HCT116 (cell line): ENCODE measurements at places on chromosomes 2 and 18.
A peak's percentile ranks its signal among the peaks of the same experiment; 100 is the strongest.

DNA sequence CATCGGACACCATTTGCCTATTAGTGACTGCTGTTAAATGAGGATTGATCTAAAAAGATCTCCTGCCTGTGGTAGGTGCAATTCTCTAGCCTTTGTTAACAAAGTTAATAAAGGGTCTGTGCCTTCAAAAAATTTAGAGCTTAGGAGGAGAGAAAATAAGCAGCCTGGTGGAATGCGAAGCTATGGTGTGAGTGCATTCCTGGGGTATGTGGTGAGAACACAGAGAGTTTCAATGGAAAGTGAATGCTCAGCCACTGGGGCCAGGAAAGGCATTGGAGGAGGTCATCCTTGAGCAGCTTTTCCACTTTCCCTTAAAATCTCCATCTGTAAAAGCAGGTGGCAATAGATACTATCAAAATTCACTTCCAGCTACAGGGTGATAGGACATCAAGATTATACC is 331.2 kb upstream of the LRATD1 start:
- DNase-seq: no peak

- DNase-seq: no peak
Measured at GRCh38 chr2:72915907-72916742, 1.2 kb upstream of the EMX1 start.

GRCh38 chr2:202432776-202433175 is 56.6 kb downstream of the BMPR2 start:
- no peak for DNase-seq

GRCh38 chr18:21955757-21956652 is 213.4 kb upstream of the GATA6 start:
- peak; percentile 42 for DNase-seq

- DNase-seq: no peak
Measured at GRCh38 chr2:102061286-102061699, 69.5 kb downstream of the IL1R2 start.

DNA sequence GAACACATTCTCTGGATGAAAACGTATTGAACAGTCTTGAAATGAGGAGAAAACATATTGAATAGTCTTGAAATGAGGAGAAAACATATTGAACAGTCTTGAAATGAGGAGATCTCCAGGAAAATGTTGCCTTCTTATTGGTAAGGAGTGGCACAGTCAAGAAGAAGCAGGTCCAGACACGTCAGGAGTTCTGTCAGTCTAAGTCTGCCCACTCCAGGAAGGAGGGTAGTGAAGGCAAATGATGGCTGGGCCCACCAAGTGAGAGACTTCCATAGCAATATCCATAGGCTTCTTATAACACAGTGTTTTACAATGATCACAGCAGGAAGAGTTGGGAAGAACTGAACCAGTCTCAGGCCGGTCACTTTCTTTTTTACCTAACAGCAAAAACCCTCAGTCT is 316.2 kb downstream of the ETAA1 start:
- DNase-seq: no peak

DNA sequence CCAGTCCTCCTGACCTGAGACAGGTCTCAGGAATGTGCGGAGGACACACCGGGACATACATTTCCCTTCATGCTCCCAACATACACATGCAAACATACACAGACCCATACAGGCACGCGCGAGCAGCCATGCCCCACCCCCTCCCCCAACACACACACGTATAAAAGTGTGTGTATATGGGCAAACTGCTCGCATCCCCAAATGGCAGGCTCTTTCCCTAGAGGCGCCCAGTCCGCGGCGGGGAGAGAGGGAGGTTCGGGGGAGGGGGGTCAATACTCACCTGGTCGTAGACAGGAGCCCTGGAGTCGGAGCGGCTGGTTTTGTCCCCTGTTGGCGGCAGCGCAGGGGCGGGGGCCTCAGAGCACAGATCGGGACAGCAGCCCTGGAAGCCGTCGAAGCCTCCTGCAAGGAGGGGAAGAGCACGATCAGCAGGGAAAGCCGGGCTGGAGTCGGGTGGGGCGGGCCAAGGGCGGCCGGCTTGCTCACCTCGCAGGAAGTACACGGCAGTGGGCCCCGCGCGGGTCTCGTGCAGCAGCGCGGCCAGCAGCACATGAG is 682 bp downstream of the DUSP2 start:
- DNase-seq: no peak

DNA sequence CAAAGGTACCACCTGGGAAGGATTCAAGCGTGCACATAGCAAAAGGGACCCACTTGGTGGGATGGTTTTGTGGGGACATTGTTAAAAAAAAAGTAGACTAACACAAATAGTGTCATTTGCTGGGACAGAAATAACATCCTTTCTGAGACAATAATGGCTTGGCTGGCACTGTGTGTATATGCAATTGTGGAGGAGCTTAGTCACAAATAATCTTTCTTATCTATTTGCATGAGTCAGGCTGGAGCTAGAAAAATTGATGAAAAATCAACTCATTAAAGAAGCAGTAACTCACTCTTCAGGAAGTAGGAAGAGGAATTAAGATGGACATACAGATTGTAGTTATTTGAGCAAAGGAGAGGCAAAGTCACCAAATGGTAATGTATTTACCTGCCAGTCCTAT is 29.5 kb upstream of the ITGB6 start:
- DNase-seq: no peak

DNA sequence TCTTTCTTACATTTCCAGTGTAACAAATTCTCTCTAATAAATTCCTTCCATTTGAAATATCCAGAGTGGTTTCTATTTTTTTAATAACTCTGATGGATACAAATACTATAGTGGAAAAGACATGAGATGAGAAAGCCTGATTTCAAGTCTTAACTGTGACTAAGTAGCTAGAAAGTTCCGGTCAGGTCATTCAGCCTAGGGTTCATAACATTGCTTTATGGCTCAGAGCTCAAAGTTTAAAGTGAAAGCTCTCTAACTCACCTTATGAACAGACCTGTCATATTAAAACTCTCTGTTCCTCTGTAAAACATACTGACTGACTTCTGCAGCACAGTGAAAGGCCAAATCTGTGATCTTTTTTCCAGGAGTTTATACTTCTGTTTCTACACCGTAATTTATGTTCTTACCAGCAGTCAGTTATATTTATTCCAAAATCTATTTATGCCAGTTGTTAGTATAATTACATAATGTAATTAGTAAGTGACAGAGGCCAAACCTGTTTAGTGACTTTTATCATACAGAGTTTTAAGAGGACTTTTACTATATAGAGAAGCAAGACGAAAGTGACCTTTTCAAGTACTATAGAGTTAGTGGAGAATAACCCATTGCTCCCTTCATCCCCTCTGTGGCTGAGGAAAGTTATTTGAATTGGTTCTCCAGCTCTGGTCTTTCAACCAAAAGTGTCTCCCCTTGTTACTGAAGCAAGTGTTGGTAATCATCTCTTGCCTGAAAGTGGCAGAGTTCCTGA is 118.8 kb upstream of the PDE1A start:
- no peak for DNase-seq

DNA sequence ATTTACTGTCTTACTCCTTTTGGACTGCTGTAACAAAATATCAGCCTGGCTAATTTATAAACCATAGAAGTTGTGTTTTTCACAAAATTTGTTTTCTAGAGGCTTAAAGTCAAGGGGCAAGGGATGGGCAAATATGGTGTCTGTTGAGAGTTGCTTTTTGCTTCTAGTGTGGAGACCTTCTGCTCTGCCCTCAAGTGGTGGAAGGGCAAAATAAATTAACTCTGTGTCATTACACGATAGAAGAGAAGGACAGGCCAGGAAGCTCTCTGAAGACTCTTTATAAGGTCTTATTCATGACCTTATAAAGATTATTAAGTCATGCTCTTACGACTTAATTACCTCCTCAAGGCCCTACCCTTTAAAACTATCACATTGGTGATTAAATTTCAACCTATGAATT is 181.2 kb upstream of the LRATD1 start:
- DNase-seq: no peak

DNA sequence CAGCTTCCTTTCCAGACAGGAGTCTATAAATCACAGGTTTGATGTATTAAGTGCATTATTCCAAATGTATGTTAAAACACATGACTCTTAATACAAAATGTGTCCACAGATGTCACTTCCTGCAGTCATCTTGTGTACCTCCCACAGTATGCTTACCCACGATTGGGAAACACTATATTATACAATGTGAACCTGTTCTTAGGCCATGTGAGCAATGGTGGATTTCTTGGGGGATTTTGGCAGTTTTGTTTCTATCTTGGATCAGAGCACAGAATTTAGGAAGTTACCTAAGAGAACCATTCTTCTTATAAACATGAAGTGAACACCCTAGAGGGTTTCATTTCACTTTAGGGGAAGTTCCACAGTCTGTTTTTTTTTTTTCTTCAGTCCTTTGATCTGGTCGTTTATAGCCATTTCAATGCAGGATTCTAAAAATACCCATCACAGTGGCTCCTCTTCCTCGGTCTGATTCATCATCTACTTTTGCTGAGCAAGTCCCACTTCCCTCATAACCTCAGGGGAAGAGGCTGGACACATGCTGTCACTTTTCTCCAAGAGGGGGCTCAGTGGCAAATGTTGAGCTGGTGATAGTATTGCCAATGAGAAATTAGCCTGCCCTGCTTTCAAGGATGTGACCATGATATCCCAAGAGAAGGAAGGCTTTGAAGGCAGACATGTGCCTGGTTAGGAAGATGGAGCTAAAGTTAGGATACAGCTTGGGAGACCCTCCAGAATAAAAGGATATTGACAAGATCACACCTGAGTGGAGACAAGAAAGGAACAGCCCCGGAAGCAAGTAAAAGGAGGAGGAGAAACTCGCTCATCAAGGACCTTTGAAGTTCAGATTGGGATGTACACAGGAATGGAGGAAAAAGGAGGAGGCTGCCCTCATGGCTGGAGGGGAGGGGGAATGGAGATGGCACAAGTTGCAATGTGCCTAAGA is 22.6 kb downstream of the PLEK start:
- no peak for DNase-seq
